ENCODE measurements at places on chromosomes 12 and 14. TPM values are rescaled to one million over a fixed set of nuclear protein-coding genes. Genes with fewer than 3 reads are reported as not detected.

DNA sequence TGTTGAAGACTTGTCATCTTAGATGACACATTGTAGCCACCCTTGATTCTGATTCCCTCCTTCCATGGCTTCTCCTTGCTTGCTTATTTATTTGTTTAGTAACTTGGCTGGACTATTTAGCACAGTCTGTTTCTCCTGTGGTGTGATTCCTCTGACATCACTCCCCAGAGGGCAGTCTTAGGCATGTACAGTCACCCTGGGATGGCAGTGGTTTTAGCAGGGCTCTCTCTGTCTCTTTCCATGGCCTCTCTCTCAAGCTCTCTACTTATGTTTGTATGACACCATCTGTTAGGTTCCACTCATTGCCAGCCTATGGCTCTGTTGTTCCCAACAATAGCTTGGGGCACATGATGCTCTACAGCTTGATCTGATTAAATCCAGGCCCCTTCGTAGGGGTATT lies 158.3 kb downstream of the ADGRD1 start:
- no peak overlapping the region for H3K4me3 ChIP-seq
- no peaks in the 10 kb centered on the region for H3K27me3 ChIP-seq
- peaks cover 5% of the 10 kb centered on the region for H3K4me1 ChIP-seq
- no peak for DNase-seq
- H3K27ac ChIP-seq: no peak overlapping the region
- no peaks in the 10 kb centered on the region for H3K36me3 ChIP-seq

GRCh38 chr12:17588968-17589367 lies 501.0 kb downstream of the RERGL start:
- no peaks in the 10 kb centered on the region for H3K27me3 ChIP-seq
- no peaks in the 10 kb centered on the region for H3K36me3 ChIP-seq
- H3K4me3 ChIP-seq: no peak overlapping the region
- no peak for DNase-seq

- DNase-seq: no peak
- H3K27me3 ChIP-seq: no peaks in the 10 kb centered on the region
- H3K4me1 ChIP-seq: no peaks in the 10 kb centered on the region
- no peak overlapping the region for H3K4me3 ChIP-seq
- H3K36me3 ChIP-seq: no peaks in the 10 kb centered on the region
These were observed 142.5 kb downstream of the DPY19L2 start for GRCh38 chr12:63525831-63526230.

Gene EFS
- not detected for total RNA-seq

DNA sequence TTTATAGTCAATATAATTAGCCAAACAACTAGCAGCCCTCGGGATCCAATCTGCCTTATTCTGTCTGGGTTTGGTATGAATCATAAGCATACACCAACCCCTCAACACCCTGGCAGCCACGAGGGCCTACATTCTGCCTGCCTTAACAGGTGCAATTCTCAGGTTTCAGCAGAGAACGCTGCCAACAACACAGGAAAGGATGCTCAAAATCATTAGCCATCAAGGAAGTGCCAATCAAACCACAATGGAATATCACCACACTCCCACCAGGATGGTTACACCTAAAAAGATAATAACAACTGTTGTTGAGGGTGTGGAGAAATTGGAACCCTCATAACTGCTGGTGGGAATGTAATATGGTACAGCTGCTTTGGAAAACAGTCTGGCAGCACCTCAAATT lies 122.8 kb downstream of the TTC7B start:
- H3K4me1 ChIP-seq: no peaks in the 10 kb centered on the region
- H3K27me3 ChIP-seq: no peaks in the 10 kb centered on the region
- H3K4me3 ChIP-seq: no peak overlapping the region

Gene TMEM233
- not detected for total RNA-seq

Gene ZNF140
- total RNA-seq: 10.6 TPM

Gene MFAP5
- total RNA-seq: not detected

GRCh38 chr12:63064080-63064479 lies 86.9 kb downstream of the AVPR1A start:
- H3K27me3 ChIP-seq: no peaks in the 10 kb centered on the region
- no peaks in the 10 kb centered on the region for H3K36me3 ChIP-seq
- H3K4me1 ChIP-seq: no peaks in the 10 kb centered on the region

GRCh38 chr12:56908136-56908535 lies 26.1 kb downstream of the SDR9C7 start:
- no peak for DNase-seq
- H3K36me3 ChIP-seq: no peaks in the 10 kb centered on the region
- peaks cover 3% of the 10 kb centered on the region for H3K27me3 ChIP-seq
- no peak overlapping the region for H3K27ac ChIP-seq
- H3K4me1 ChIP-seq: no peaks in the 10 kb centered on the region

GRCh38 chr14:88568196-88568595 lies 5.4 kb downstream of the ZC3H14 start:
- H3K4me1 ChIP-seq: peaks cover 13% of the 10 kb centered on the region
- no peak overlapping the region for H3K27ac ChIP-seq
- no peak overlapping the region for H3K4me3 ChIP-seq
- no peaks in the 10 kb centered on the region for H3K27me3 ChIP-seq
- peaks cover 54% of the 10 kb centered on the region for H3K36me3 ChIP-seq

DNA sequence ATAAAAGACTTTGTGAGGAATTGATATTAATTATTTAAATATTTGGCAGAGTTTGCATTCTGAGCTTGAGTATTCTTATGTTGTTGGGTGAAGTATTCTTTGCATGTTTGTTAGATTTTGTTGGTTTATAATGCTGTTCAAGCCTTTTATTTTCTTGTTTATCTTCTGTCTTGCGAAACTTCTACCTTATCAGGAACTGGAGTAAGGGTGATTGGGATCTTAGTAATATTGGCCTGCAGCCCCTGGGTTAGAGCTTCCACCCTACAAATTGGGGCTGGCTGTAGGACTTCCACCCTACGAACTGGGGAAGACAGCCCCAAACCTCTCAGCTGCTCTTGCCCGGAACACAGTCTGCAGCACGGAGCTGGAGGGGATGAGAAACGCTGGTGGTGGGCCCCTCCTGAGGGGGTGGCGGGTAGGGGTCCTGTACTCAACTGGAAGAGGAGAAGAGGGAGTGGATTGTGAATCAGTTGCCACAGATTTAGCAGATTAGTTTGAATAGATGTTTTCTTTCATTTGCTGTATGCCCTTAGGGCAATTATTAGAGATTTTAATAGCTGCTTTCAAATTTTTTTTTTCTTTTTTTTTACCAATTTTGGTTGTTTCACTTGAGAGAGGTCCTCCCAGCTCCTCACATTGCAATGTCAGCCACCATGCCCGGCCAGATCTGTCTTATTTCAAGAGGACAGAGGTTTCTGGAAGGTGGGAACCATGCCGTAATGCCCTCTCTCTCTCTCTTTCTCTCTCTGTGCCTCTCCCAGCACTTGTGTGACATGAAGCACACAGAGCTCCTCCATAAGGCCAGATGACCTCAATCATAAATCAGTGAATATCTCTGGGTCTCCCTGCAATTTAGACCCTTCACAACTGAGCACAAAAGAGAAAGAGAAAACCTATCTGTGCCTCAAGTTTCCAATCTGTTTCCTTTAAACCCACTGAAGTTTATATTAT lies 123.4 kb downstream of the DICER1 start:
- no peak overlapping the region for H3K27ac ChIP-seq
- H3K4me1 ChIP-seq: no peaks in the 10 kb centered on the region
- H3K36me3 ChIP-seq: no peaks in the 10 kb centered on the region
- DNase-seq: no peak

GRCh38 chr12:54759751-54760150 lies 94.6 kb upstream of the MUCL1 start:
- no peak overlapping the region for H3K4me3 ChIP-seq
- H3K36me3 ChIP-seq: peaks cover 3% of the 10 kb centered on the region
- DNase-seq: peak; percentile 28
- H3K27ac ChIP-seq: no peak overlapping the region

GRCh38 chr12:56298828-56299227 lies 1.3 kb downstream of the CS start:
- DNase-seq: no peak
- H3K4me1 ChIP-seq: peaks cover 46% of the 10 kb centered on the region
- H3K4me3 ChIP-seq: peak overlapping the region; percentile 93
- H3K27me3 ChIP-seq: no peaks in the 10 kb centered on the region

DNA sequence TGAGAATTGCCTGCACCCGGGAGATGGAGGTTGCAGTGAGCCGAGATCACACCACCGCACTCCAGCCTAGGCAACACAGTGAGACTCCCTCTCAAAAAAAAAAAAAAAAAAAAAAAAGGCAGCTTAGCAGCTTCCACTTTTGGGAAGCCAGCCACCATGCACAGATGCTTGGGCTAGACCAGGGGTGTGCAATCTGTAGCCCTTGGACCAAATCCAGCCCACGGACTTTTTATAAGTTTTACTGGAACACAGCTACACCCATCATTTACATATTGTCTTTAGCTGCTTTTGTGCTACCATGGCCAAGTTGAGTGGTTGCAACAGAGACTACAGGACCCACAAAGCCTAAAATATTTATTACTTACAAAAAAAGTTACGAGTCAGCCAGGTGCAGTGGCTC lies 6.7 kb downstream of the CIT start:
- no peak overlapping the region for H3K4me3 ChIP-seq
- H3K4me1 ChIP-seq: no peaks in the 10 kb centered on the region
- H3K27ac ChIP-seq: no peak overlapping the region
- no peak for DNase-seq

Gene PELI2
- total RNA-seq: 3.4 TPM

DNA sequence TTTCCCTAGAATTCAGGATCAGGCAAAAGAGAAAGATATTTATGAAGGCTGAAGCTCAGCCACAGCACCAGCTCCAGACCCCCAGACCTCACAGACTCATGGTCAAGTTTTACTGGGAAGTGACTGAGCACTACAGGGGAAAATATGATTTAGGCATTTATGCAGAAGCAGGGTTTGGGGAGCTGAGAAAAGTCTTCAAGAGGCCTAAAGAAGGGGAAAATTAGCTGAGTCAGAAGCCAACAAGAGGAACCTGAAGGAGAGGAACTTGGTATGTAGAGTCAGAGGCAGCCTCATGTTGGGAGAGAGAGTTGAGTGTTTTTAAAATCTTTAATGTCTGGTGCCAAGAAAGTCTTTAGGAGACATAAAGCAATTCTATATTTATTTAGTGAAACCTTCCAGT lies 63.0 kb downstream of the FOS start:
- H3K27me3 ChIP-seq: no peaks in the 10 kb centered on the region
- no peaks in the 10 kb centered on the region for H3K36me3 ChIP-seq
- DNase-seq: no peak
- H3K4me3 ChIP-seq: no peak overlapping the region

- DNase-seq: peak; percentile 37
- no peak overlapping the region for H3K27ac ChIP-seq
- peaks cover 6% of the 10 kb centered on the region for H3K27me3 ChIP-seq
- H3K4me3 ChIP-seq: no peak overlapping the region
- H3K4me1 ChIP-seq: no peaks in the 10 kb centered on the region
- H3K36me3 ChIP-seq: no peaks in the 10 kb centered on the region
These were observed 19.1 kb downstream of the TUNAR start for GRCh38 chr14:95895720-95896119.

- peaks cover 95% of the 10 kb centered on the region for H3K4me1 ChIP-seq
- H3K4me3 ChIP-seq: peak overlapping the region; percentile 65
- DNase-seq: peak; percentile 28
- H3K27ac ChIP-seq: peak overlapping the region; percentile 85
- H3K36me3 ChIP-seq: peaks cover 41% of the 10 kb centered on the region
These were observed 66.1 kb downstream of the CCDC88C start for GRCh38 chr14:91351512-91351862.

Gene GLS2
- 5.2 TPM for total RNA-seq

Gene ISCU
- total RNA-seq: 69.4 TPM

DNA sequence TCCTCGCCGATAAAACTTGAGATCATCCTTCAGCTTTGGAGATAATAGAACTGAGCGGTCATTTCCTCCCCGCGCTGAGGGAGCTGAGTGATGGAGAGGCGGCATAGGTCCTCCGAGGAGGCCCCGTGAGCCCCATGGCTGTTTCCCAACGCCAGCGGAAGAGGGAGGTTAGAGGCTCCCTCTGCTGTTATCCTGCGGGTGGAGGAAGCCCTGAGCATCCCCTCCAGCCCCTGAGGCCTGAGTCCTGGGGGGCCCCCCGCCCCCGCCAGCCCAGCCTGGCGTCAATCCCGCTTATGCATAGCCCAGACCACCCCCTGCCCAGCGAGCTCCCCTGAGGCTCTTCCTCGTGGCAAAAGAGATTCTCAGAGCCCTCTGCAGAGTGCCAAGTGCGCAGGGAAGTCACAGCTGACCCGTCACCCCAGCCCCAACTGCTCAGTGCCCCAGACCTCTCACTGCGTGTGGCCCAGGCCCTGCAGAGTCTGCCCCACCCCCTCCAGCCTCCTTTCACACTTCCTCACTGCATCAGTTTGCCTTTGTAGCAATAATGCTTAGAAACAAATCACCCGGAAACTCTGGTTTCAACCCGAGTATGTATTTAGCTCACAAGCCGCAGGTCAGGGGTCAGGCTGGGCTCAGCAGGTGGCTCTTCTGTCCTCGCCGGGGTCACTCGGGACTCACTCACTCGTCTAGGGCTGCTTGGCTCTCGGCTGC lies 44.7 kb upstream of the GALNT9 start:
- H3K4me3 ChIP-seq: no peak overlapping the region
- no peaks in the 10 kb centered on the region for H3K36me3 ChIP-seq
- no peak overlapping the region for H3K27ac ChIP-seq
- DNase-seq: no peak
- no peaks in the 10 kb centered on the region for H3K4me1 ChIP-seq
- peaks cover 40% of the 10 kb centered on the region for H3K27me3 ChIP-seq

GRCh38 chr12:32115404-32116104 lies 8.9 kb downstream of the BICD1 start:
- no peak overlapping the region for H3K27ac ChIP-seq
- no peaks in the 10 kb centered on the region for H3K27me3 ChIP-seq
- H3K36me3 ChIP-seq: peaks cover 7% of the 10 kb centered on the region
- peaks cover 8% of the 10 kb centered on the region for H3K4me1 ChIP-seq
- no peak overlapping the region for H3K4me3 ChIP-seq
- DNase-seq: no peak

Gene SIX4
- total RNA-seq: not detected

Gene EIF2S3B
- 3.8 TPM for total RNA-seq

DNA sequence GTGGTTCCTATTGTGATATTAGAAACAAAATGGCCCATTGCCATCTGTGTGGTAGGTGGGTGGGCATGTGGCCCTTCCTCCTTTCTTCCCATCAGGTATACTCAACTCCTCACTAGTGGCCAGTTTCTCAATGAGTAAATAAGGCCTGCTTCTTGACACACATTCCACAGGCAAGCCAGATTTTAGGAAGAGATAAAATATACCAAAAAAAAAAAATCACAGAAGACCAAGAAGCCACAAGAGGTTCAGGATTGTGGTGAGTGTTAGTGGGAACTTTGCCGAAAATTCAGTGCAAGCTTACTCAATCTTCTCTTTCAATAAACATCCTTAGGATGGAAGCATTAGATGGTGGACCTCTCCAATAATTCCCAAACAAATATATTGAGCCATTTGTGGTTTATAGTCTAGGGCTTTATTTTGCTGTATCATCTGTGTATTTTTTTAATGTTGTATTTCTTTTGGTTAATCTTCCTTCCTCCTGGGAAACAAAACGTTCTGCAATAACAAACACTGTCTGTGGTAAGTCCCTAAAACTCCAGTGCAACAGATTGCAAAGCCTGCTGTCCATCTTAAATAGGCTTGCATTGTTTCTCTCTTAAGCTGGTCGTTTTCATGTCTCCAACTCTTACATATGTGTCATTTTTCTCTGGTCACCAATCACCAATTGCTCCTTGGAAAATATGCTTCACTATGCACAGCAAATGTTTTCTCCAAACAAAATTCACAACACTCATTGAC lies 289.9 kb upstream of the KITLG start:
- no peak overlapping the region for H3K4me3 ChIP-seq
- DNase-seq: no peak
- H3K27ac ChIP-seq: no peak overlapping the region
- H3K4me1 ChIP-seq: no peaks in the 10 kb centered on the region

Gene MYL2
- not detected for total RNA-seq
